Skin of body (tissue), 3 donors: ENCODE measurements at places on chromosomes 16 and 17. TPM values are rescaled to one million over a fixed set of nuclear protein-coding genes. Genes with fewer than 3 reads are reported as not detected.

DNA sequence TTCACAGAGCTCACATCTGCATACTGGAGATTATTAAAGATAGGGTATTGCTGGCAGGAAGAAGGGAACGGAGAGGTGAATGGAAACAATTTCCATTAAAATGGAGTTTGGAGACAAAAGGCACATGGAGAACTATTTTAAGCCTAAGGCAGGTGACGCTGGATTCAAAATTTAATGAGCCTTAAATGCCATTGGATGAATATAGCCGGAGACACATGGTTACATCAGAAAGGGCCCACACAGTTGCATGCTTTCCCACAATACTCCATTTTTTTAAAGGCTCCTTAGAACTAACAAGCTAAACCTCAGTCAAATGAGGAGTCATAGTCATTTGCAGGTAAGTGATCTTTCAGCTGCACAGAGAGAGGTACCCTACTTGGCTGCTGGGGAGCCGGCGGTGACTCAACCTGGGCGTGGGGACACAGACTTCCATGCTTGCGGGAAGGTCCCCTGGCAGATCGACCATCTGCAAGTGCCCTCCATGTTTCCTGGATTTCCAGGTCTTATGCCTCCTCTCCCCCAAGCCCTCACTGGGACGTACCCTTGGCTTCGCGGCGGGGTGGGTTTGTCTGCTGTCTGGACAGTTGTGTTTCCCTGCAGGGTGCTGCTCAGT, 259.2 kb downstream of the CBLN1 start:
- DNase-seq = no peak

GRCh38 chr16:82808036-82808435, 181.3 kb downstream of the CDH13 start:
- no peak for DNase-seq

SPATA32 gene
- total RNA-seq = not detected

ZNF205 gene
- 6.1 TPM for total RNA-seq

- no peak for DNase-seq
Measured at GRCh38 chr17:75922173-75922961, 17.7 kb upstream of the MRPL38 start.

DOC2B gene
- total RNA-seq = 4.4 TPM

DNA sequence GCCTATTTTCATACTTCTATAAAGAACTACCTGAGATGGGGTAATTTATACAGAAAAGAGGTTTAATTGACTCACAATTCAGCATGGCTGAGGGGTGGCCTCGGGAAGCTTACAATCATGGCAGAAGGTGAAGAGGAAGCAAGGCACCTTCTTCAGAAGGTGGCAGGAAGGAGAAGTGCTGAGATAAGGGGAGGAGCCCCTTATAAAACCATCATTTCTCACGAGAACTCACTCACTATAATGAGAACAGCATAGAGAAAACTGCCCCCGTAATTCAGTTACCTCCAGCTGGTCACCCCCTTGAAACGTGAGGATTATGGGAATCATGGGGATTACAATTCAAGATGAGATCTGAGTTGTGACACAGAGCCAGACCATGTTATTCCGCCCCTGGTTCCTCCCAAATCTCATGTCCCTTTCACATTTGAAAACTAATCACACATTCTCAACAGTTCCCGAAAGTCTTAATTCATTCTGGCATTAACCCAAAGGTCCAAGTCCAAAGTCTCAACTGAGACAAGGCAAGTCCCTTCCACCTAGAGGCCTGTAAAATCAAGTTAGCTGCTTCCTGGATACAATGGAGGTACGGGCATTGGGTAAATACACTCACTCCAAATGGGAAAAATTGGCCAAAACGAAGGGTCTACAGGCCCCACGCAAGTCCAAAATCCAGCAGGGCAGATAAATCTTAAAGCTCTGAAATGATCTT, 237.7 kb downstream of the CDH13 start:
- no peak for DNase-seq

DNA sequence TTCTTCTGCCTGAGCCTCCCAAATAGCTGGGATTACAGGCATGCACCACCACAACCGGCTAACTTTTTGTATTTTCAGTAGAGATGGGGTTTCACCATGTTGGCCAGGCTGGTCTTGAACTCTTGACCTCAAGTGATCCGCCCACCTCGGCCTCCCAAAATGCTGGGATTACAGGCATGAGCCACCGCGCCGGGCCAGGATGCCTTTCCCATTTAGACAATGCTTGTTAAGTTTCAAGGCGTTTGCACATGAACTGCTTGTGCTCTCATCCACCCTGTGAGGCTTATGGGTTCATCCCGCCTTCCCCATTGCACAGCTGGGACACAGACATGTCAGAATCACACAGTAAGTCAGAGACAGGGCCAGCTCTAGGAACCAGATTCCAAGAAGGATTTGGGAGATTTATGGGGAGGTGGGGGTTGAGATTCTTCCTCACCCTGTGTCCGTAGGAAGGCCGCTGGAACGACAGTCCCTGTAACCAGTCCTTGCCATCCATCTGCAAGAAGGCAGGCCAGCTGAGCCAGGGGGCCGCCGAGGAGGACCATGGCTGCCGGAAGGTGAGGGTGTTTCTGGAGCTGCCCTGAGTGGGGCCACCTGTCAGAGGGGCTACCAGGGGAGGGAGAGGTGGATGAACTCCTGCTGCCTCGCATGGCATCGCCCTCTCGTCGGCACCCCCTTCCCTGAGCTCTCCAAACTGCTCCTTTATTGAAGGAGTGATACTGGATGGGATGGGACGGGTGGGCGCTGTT, 46.3 kb downstream of the MRC2 start:
- DNase-seq = peak; percentile 55

DNA sequence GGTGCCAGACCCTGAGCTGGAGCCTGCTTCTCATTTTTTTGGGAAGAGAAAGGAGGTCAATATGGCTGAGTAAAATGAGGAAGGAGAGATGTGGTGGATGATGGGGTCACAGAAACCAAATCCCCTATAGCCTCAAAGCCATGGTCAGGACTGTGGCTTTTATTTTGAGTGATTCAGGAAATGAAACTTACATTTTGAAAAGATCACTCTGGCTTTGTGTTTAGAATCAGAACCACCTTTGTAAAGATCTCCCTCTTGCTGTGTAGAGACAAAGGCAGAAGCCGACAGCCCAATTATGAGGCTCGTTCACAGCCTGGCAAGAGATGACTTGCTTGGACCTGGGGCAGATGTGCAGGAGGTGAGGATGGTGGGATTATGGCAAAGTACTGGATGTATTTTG, 121.6 kb upstream of the ANKFN1 start:
- DNase-seq = no peak

GRCh38 chr16:23182679-23183542, at the start of gene SCNN1G:
Gene SCNN1G (plus strand): TSS chr16:23182745. CDS start chr16:23186272, 3,527 bp downstream.
- DNase-seq = no peak

- DNase-seq = no peak
Measured at GRCh38 chr16:49283376-49284049, 1.9 kb upstream of the CBLN1 start.

- no peak for DNase-seq
Measured at GRCh38 chr17:32564325-32564724, 77.5 kb downstream of the CDK5R1 start.

GRCh38 chr17:63066158-63066813, 100.3 kb downstream of the TANC2 start:
- no peak for DNase-seq
